Activated naive CD4-positive, alpha-beta T cell treated with anti-CD3 and anti-CD28 coated beads for 36 hours (primary cell): ENCODE measurements at places on chromosomes 2 and 18. TPM values are rescaled to one million over a fixed set of nuclear protein-coding genes. Genes with fewer than 3 reads are reported as not detected.
A peak's percentile ranks its signal among the peaks of the same experiment; 100 is the strongest.

GRCh38 chr2:29041161-29041660 is 33.1 kb downstream of the PCARE start:
- H3K27ac ChIP-seq = no peak overlapping the region
- no peak overlapping the region for H3K4me3 ChIP-seq
- peaks cover 2% of the 10 kb centered on the region for H3K4me1 ChIP-seq
- DNase-seq = no peak
- no peaks in the 10 kb centered on the region for H3K36me3 ChIP-seq

- DNase-seq = no peak
- no peaks in the 10 kb centered on the region for H3K4me1 ChIP-seq
- H3K27me3 ChIP-seq = no peaks in the 10 kb centered on the region
- no peak overlapping the region for H3K27ac ChIP-seq
- H3K4me3 ChIP-seq = no peak overlapping the region
Measured at GRCh38 chr18:29531746-29532145, 1354.8 kb upstream of the CDH2 start.

- peaks cover 6% of the 10 kb centered on the region for H3K4me1 ChIP-seq
- no peak overlapping the region for H3K27ac ChIP-seq
- H3K27me3 ChIP-seq = peaks cover 32% of the 10 kb centered on the region
- no peaks in the 10 kb centered on the region for H3K36me3 ChIP-seq
Measured at GRCh38 chr2:224221455-224221913, 180.4 kb downstream of the FAM124B start.

GRCh38 chr2:63344575-63345284 is 243.5 kb downstream of the WDPCP start:
- H3K27me3 ChIP-seq = no peaks in the 10 kb centered on the region
- no peaks in the 10 kb centered on the region for H3K4me1 ChIP-seq
- no peak overlapping the region for H3K27ac ChIP-seq
- H3K36me3 ChIP-seq = peaks cover 15% of the 10 kb centered on the region
- no peak overlapping the region for H3K4me3 ChIP-seq

DNA sequence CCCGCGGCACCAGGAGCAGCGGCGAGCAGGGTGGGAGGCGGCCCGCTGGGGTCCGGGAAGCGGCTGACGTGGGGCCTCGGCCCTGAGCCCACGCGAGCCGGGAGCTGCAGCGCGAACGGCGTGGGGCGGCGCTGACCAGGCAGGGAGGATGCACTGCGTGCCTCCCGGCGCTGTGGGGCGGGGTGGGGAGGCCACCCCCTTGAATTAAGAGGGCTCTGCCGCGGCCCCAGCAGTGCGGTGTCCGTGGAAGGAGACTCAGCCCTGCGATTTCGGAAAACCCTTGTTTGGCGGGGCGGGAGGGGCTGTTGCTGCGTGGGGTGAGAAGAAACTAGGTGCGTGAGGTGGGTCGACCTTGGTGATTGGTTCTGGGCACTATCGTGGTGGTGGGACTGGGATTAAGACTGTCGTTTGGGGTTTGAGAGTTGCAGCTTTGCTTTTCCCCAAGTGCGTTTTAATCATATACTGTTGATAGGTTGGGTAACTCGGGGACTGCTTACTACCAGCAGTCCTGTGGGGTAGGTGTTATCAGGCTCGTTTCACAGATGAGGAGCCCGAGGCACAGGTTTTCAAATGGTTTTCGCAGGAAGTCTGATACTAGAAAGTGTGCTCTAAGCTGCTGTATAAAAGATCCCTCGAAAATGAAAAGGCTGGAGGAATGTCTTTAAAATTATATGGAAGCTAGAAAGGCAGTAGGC is 722 bp downstream of the ACSL3 start:
- no peaks in the 10 kb centered on the region for H3K27me3 ChIP-seq
- peak overlapping the region; percentile 76 for H3K27ac ChIP-seq
- H3K4me3 ChIP-seq = no peak overlapping the region
- DNase-seq = peak; percentile 43
- H3K4me1 ChIP-seq = peaks cover 6% of the 10 kb centered on the region

- H3K27me3 ChIP-seq = peaks cover 2% of the 10 kb centered on the region
- H3K4me3 ChIP-seq = no peak overlapping the region
- no peak overlapping the region for H3K27ac ChIP-seq
- no peak for DNase-seq
Measured at GRCh38 chr18:76546436-76546835, 51.4 kb upstream of the ZNF516 start.

DNA sequence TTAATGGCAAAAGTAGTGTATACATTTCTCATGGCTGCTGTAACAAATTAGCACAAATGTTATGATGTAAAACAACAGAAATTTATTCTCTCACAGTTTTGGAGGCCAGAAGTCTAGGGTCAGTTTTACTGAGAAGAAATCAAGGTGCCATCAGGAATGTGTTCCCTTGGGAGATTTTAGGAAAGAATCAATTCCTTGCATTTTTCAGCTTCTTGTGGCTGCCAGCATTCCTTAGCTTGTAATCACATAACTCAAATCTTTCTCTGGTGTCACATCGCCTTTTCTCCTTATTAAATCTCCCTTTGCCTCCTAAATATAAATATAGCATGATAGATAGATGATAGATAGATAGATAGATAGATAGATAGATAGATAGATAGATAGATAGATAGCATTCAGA is 307.0 kb upstream of the REG3G start:
- no peak overlapping the region for H3K27ac ChIP-seq
- no peak for DNase-seq
- H3K27me3 ChIP-seq = no peaks in the 10 kb centered on the region
- no peaks in the 10 kb centered on the region for H3K36me3 ChIP-seq
- H3K4me3 ChIP-seq = no peak overlapping the region

DNA sequence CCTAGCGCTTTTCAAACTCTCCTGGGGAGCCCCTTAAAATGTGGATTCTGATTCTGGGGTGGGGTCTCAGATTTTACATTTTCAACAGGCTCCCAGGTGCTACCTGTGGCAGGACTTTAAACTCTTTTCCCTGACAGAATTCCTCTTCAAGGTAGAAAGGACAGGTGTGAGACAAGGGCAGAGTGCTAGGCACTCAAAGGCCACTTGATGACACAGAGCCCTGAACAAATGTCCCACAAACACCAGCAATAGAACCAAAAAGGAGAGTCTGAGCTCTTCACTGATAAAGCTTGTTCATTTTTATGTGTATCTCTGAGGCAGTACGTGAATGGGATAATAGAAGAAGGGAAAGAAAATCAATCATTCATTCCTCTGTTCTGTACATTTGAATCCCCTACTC is 77.7 kb upstream of the PELI1 start:
- no peak for DNase-seq
- H3K36me3 ChIP-seq = peaks cover 2% of the 10 kb centered on the region
- no peak overlapping the region for H3K27ac ChIP-seq

GRCh38 chr2:197152451-197153228 is 157.9 kb downstream of the ANKRD44 start:
- H3K4me1 ChIP-seq = peaks cover 80% of the 10 kb centered on the region
- H3K27me3 ChIP-seq = no peaks in the 10 kb centered on the region
- H3K27ac ChIP-seq = peak overlapping the region; percentile 60
- H3K36me3 ChIP-seq = peaks cover 15% of the 10 kb centered on the region
- peak overlapping the region; percentile 47 for H3K4me3 ChIP-seq
- DNase-seq = peak; percentile 26

GRCh38 chr2:152446213-152446612 is 111.2 kb downstream of the FMNL2 start:
- peaks cover 17% of the 10 kb centered on the region for H3K4me1 ChIP-seq
- H3K36me3 ChIP-seq = no peaks in the 10 kb centered on the region
- DNase-seq = no peak
- no peak overlapping the region for H3K27ac ChIP-seq
- H3K4me3 ChIP-seq = no peak overlapping the region
- peaks cover 23% of the 10 kb centered on the region for H3K27me3 ChIP-seq

DNA sequence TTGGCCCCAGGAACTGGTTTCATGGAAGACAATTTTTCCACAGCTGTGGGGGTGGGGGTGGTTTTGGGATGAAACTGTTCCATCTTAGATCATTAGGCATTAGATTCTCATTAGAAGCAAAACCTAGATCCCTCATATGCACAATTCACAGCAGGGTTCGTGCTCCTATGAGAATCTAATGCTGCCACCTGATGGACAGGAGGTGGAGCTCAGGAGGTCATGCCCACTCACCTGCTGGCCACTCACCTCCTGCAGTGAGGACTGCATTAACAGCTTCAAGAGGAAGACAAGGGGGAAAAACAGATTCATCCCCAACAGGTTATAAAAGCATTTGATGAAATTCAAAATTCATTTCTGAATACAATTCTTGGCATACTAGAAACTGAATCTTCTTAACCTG is 38.5 kb downstream of the THAP4 start:
- H3K27me3 ChIP-seq = no peaks in the 10 kb centered on the region
- no peak overlapping the region for H3K27ac ChIP-seq
- no peak for DNase-seq
- H3K4me3 ChIP-seq = no peak overlapping the region

POU3F3 gene
- total RNA-seq = not detected

NT5C1B gene
- total RNA-seq = not detected

TNS1 gene
- total RNA-seq = 0.40 TPM

DYNAP gene
- not detected for total RNA-seq

CRACDL gene
- 0.14 TPM for total RNA-seq
